ENCODE measurements at places on chromosomes 5 and 9.
A peak's percentile ranks its signal among the peaks of the same experiment; 100 is the strongest.

GRCh38 chr5:153513156-153513555, 22.7 kb downstream of the GRIA1 start:
- no peak for DNase-seq

DNA sequence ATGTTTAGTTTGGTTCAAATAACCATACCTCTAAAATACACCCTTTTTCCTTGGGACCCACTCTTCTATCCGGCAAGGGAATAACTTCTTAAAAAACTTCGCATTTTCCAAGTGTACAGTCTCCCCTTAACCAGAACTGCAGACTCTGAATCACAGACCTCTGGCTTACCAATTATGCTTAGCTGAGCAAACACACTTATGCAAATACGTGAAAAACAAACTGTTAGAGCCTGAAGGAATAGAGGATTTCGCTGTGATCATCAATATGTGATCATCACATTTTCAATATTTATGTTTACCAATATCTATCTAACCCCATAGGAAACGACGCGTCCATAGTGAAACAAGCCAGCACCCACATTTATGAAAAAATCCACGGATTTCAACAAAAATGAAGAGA, 1.3 kb downstream of the LPAR1 start:
- DNase-seq = peak; percentile 21

- no peak for DNase-seq
Measured at GRCh38 chr5:54045077-54045792, 265.1 kb downstream of the ARL15 start.

GRCh38 chr5:66209350-66209749, 65.2 kb downstream of the SREK1 start:
- no peak for DNase-seq

DNA sequence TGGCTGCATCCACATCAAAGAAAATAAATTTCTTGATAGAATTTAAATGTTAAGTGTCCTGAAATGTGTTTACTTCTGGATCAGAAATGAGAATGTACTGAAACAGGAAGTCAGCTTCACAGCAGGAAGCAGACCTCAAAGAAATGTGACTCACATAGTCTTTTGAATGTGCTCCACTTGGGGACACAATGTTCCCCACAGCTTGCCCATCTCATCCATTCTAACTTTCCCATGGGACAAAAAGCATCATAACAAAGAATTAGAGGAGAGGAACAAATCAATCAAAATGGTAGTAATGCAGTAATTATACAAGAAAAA, 85.7 kb downstream of the GRAMD2B start:
- peak; percentile 31 for DNase-seq
